Suppressor macrophage treated with lipopolysaccharide for 4 hours (primary cell): ENCODE measurements at places on chromosomes 4 and X.

- DNase-seq: no peak
These were observed 69.2 kb downstream of the PLS3 start for GRCh38 chrX:115630204-115630603.

- no peak for DNase-seq
These were observed 50.9 kb downstream of the CPZ start for GRCh38 chr4:8643441-8643840.

GRCh38 chrX:150421816-150422215 lies 58.7 kb downstream of the MAMLD1 start:
- DNase-seq: no peak

DNA sequence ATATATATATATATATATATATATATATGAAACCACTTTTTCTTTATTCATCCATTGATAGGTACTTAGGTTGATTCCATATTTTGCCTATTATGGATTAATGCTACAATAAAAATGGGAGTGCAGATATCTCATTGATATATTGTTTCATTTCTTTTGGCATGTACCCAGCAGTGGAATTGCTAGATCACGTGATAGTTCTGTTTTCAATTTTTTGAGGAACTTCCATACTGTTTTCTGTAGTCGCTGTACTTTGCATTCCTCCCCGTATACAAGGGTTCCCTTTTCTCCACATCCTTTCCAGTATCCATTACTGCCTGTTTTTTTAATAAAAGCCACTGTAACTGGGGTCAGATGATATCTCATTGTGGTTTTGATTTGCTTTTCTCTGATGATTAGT lies 124.6 kb downstream of the GABRB1 start:
- no peak for DNase-seq

- DNase-seq: no peak
These were observed 24.2 kb downstream of the CASP3 start for GRCh38 chr4:184624972-184625554.

DNA sequence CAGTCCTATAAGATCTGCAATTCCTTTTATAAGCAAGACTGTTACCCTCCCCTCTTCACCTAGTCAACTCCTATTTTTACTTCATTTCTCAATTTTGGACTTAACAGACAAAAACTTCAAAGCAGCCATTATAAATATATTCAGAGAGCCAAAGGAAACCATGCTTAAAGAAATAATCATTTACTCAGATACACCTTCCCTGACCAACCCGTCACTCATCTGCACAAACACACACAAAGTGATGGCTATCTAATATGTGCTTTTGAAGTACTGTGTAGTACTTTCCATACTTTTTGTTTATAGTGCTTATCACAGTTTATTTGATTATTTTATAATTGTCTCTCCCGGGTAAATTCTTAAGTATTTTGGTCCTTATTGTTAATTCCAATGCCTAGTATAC lies 117.2 kb downstream of the TBC1D19 start:
- DNase-seq: no peak
